Stimulated activated CD4-positive, alpha-beta T cell treated with anti-CD3 and anti-CD28 coated beads, Interleukin-2, amount 100 ng/mL, for 24 hours (primary cell): ENCODE measurements at places on chromosomes 3 and 15.

GRCh38 chr3:101212730-101213129 lies 107.6 kb downstream of the IMPG2 start:
- no peak for DNase-seq

GRCh38 chr15:68441045-68441743 lies 9.2 kb upstream of the ITGA11 start:
- no peak for DNase-seq

DNA sequence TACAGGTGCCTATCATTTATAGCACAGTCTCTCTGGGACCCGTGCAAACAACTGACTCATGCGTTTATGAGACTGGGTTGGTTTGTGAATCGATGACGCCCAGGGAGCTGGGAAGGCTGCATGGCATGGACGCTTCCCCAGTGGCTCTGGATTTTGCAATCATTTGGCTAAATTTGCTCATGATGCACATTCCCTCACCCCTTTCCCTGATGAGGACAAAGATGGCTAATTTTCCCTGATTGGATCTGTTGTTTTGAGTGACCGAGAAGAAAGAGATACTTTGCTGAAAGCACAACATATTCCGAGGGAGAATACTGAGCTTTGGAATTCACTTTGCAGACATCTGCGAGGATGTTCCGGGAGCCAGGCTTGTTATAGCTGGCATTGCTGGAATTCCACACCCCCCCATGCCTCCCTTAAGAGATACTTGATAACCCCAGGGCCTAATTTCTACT lies 51.1 kb downstream of the CGNL1 start:
- DNase-seq, result no peak

DNA sequence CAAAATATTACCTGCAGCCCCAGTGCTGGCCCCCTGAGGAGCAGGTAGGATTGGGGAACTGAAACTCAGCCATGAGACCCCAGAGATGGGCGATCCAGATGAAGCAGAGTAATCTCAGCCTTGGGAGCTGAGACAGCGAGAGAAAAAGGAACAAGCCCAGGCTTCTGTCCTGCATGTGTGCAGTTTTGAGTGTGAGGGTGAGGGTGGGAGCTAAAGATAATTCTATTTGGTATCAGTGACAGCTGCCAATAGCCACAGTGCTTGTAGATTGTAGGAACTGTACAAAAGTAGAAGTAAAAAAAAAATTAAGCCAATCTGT lies 5.9 kb downstream of the ATP8B4 start:
- DNase-seq, result no peak

DNA sequence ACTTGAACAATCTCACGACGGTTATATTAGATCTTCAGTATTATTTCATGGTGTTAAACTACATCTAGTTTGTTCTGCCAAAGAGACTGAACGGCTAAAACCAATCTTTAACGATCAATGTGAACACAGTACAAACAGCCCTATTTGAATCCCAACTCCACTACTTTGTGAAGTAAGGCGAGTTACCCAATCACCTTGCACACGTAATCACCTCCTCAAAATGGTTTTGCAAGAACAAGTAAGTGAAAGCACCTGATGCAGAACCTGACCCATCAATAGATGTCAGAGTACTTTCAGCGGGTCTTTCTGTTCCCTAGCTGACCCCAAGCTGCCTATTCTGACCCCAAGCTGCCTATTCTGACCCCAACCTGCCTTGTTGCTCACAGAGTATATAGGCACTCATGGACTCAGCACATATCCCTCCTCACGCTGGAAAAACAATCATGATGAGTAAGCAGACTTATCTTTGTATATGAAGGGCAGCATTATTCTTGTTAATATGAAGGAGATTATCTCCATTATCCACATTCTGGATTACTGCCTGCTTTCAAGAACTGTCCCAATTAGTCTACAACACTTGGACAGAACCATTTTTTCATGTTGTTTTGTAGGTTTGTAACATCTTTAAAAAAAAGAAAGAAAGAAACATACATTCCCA lies 3.7 kb downstream of the KPNA1 start:
- no peak for DNase-seq

DNA sequence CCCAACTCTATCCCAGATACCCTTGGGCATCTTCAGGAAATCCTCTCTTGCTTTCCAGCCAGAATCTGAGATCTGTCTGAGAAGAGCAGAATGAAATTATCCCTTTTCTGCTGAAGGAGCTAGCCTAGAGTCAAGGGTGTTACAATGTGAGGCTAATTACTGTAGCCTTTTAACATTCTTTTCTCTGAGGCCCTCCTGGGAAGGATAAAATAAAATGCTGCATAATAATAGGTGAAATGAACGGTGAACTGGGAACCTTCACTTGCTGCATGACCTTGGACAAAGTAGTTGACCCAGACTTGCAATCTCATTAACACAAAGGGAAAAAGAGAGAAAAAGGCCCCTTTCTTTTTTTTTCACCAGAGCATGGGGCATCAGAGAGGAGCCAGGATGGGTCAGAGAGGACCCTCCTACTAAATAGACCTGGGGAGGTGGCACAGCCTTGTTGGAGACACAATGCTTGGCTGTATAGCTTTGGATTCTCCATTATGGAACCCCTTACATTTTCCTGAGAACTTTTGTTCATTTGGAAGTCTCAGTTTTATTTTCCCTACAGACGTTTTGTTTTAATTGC lies 137.0 kb upstream of the LIPC start:
- DNase-seq, result no peak

GRCh38 chr15:75228787-75229186 lies 27.1 kb downstream of the C15orf39 start:
- DNase-seq, result no peak

- DNase-seq, result no peak
These were observed 149.1 kb upstream of the SPRED1 start for GRCh38 chr15:38103564-38103963.

- no peak for DNase-seq
These were observed 172.7 kb downstream of the SERPINI1 start for GRCh38 chr3:167908221-167908620.

DNA sequence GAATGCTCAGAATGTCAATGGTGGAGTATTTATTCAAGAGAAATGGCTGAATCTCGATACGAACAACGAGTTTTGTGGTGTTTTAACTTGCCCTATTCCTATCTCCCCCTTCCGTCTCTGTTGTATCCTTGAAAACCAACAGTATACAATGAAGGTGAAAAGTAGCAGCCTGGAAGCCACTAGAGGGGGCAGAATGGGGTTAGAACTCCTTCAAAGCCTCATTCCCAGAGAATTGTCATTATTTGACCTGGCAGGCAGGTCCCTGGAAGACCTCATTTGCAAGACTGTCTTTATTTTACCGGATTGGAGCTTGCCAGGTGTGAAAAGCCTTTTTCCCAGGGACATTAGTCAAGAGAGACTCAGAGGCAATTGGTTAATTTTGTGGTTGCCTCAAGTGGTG lies 139.4 kb downstream of the LRRC28 start:
- no peak for DNase-seq

GRCh38 chr3:118369892-118370491 lies 664.7 kb downstream of the IGSF11 start:
- no peak for DNase-seq

DNA sequence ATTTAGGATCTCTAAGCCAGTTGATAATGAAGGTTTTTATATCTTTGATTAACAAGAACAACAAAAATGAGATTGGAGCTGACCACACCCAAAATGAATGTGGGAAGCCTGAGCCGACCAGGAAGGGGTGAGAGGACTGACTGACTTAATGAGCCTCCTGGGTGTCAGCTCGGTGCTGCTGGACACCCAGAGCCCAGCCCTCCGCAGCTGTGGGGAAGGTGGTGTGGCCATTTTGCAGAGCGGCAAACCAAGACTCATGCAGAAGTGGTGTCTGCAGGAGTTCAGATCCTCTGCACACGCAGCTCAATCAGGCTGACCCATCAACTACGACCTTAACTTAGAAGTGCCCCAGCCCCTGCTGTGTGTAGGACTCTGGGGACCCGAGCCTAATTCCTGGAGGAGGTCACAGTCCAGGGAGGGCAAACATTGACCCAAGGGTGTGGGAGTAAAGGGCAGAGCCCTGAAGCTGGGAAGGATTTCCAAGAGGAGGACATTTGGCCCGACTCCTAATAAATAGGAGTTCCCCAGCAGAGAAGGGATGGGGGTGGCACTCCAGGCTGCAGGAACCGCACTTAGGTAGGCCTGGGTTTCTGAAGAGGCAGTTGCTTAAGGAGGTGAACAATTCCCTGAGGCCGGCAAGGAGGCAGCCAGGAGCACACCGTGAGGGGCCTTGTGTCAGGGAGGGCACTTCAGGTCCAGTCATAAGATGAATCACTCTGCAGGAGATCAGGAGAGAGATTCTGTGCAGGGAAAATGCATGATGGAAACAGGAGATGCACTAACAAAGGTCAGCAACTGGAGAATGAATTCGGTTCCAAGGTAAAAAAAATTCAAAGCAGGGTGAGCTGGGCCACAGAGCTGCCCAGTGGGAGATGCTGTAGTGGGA lies 197.1 kb upstream of the TPM1 start:
- DNase-seq, result no peak

GRCh38 chr15:63448266-63448665 lies 56.1 kb upstream of the USP3 start:
- no peak for DNase-seq

- no peak for DNase-seq
These were observed 130.6 kb downstream of the RPL22L1 start for GRCh38 chr3:170739410-170739809.

DNA sequence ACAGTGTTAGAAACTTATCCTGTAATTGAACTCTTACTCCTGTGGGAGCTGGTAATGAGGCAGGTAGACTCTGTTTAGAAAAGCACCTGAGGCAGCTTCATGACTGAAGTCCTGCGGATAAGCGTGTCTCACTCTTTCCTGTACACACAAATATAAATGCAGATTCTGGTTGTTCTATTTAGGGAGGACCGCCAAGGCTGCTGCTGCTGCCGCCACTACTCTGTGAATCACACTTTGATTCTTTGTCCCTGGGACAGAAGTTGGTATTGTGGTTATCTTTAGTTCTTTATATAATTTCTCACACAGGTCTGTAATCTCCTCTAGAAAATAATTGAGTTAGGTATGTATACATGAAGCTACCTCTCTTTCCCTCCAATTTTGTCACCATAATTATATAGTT lies 3.6 kb downstream of the LSAMP start:
- DNase-seq, result no peak

DNA sequence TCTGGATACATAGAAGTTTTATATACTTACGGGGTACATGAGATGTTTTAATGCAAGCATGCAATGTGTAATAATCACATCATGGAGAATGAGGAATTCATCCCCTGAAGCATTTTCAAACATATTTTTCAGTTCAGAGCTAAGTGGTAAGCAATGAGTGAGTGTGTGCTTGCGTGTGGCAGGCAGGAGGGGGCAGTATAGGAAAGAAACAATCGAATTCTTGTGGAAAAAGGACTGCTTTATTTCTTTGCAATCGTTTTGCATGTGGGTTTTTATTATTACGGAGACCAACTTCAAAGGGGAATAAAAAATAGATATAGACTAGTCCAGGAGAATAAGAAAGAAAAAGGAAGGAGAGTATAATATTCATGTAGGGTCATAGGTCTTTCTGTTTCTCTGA lies 271.6 kb downstream of the CHL1 start:
- no peak for DNase-seq

DNA sequence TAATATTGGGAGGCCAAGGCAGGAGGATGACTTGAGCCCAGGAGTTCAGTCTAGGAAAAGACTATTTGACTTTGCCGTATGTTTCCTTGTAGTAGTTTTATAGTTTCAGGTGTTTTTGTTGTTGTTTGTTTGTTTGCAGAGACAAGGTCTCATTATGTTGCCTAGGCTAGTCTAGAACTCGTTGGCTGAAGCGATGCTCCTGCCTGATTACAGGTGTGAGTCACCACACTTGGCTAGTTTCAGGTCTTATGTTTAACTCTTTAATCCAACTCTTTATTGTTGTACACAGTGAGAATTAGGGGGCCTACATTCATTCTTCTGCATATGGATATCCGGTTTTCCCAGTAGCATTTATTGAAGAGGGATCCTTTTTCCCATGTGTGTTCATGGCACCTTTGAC lies 32.0 kb downstream of the FAIM start:
- DNase-seq, result no peak

DNA sequence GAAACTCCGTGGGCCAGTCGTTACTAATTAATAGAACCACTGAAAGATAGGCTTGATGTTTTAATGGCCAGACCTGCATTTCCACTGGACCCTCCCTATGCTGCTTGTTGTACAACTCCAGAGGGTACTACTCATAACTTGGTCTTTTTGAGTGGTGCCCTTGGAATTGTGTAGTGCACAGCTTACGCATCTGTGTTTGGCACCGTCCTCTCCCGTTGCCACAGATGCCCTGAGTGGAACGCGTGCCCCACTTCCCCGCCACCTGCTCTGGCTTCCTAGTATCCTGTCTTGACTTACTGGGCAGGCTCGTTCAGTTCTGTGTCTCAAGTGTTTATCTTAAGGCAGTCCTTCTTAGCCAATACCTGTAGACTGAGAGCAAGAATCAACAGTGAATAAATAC lies 78.7 kb downstream of the USP13 start:
- no peak for DNase-seq

- no peak for DNase-seq
These were observed 152.3 kb upstream of the STAC start for GRCh38 chr3:36227980-36228379.

- DNase-seq, result no peak
These were observed 2.3 kb downstream of the RNF13 start for GRCh38 chr3:149815321-149815720.

GRCh38 chr3:186002884-186003472 lies 65.2 kb upstream of the TRA2B start:
- DNase-seq, result no peak

DNA sequence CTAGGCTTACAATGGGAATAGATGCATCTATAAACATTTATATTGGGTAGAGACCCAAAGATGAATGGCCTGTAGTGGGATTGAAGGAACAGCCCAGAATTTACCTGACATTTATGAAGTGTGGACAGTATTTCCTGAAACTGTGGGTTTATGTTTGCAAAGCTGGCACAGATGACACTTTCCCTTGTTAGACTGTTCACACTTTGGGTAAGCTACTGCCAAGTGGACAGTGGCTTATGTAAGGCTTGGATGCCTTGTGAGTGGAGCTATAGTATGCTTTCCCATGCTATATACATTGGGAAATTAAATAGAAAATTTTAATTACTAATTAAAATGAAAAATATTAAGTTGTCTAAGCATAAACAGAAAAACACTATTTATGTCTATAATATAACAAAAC lies 48.5 kb downstream of the STARD9 start:
- DNase-seq, result no peak

DNA sequence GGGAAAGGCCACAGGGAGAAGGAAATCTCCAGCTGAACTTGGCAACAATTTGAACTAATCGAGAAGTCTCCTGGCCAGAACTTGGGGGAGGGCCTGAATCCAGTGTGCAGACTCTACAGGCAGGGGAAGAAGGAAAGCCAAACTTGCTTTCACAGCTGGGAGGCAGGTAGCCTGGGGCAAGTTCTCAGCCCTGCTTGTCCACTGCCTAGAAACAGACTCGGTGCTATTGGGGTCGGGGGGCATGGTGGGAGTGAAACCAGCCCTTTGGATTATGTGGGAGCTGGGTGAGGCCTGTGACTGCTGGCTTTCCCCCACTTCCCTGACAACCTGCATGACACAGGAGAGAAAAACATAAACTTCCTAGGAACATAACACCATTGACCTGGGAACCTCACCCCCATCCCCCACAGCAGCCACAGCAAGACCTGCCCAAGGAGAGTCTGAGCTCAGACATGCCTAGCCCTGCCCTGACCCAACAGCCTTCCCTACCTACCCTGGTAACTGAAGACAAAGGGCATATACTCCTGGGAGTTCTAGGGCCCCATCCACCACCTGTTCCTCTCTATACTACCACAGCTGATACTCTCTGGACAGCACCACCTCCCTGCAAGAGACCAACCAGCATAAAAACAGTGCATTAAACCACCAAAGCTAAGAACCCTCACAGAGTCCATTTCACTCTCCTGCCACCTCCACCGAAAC lies 103.7 kb upstream of the MNS1 start:
- DNase-seq, result no peak

GRCh38 chr15:51878446-51879386 lies 49.3 kb downstream of the TMOD3 start:
- no peak for DNase-seq
